ENCODE measurements at places on chromosomes 11 and 22.

GRCh38 chr11:5596607-5597201 lies at the start of gene TRIM6:
TRIM6 (plus strand) TSS chr11:5596637; CDS start chr11:5596898, 261 bp downstream.
- DNase-seq: peak; percentile 21

- DNase-seq: no peak
Observed at GRCh38 chr11:3615998-3616397, 25.8 kb downstream of the ART5 start.

DNA sequence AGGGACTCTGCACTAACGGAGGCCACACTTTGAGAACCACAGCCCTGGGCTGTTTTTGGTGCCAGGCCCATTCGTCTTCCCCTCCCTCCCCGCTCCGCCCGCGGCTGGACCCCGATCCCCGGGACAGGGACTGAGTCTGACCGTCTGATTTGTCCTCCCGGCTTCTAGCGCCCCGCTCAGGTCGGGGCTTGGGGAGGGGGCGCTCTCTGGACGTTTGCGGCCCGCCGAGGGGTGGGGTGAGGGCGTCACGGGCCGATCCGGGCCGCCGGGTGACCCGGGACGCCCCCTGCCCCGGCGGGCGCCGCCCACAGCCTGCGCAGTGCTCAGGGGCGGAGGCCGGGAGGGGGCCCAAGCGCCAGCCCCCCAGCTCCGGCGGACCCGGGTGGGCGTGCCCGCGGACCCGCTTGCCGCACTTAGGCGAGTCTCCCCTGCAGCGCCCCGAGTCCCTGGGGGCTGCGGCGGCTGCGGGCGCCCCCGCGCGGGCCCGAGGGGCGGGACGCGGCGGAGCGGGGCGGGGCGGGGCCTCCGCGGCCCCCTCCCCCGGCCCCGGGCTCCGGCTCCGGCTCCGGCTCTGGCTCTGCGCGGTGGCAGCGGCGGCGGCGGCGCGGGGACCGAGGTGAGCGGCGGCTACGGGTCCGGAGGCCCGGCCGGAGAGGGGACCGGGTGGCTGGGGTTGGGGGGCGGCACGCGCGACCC lies 33.7 kb upstream of the PRR5 start:
- no peak for DNase-seq

GRCh38 chr11:131770801-131771200 lies 400.4 kb downstream of the NTM start:
- DNase-seq: no peak

- no peak for DNase-seq
Observed at GRCh38 chr22:17606496-17606895, 22.1 kb downstream of the ATP6V1E1 start.

GRCh38 chr11:122159861-122160260 lies 43.8 kb upstream of the BLID start:
- no peak for DNase-seq

GRCh38 chr11:126764231-126764630 lies 236.3 kb downstream of the KIRREL3 start:
- no peak for DNase-seq

DNA sequence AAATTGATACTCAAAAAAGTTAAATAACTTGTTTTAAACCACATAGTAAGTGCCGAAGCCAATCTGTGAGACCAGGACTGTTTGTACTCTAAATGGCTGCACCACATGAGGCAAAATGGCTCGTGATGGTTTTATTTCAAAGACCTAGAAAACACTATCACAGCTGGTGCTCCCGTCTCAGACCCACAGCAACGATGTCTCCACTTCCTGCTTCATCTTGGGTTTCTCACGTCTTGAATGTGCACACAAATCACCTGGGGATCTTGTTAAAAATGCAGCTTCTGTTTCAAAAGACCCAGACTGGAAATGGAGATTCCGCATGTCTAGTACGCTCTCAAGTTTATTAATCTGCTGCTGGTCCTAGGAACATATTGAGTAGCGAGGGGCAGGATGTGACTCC lies 1.2 kb downstream of the CD3E start:
- no peak for DNase-seq

GRCh38 chr11:130157101-130157500 lies 2.5 kb upstream of the ST14 start:
- DNase-seq: no peak

GRCh38 chr22:25281675-25282345 lies 62.4 kb downstream of the CRYBB2 start:
- no peak for DNase-seq

GRCh38 chr11:120344302-120345004 lies 8.2 kb downstream of the ARHGEF12 start:
- peak; percentile 36 for DNase-seq
